ENCODE measurements at places on chromosomes 7 and 10.

GRCh38 chr7:35285799-35286198 lies 31.9 kb upstream of the TBX20 start:
- no peak for DNase-seq

DNA sequence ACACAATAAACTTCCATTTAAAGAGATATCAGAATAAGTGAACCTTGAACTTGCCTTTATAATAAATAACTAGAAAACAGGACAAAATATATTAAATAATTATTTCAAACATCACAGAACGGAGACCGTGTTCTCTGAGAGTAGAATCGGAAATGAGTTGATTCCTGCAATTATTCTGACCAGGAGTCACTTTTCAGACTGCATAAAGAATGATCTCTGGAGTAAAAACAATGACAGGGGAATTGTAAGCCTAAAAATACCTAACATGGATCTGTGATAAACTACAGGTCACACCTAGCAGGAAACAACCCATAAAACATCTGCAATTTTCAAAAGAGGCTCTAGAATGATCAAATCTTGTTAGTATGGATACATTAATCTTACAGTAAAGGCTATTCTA lies 577.5 kb upstream of the SORCS1 start:
- DNase-seq = no peak

DNA sequence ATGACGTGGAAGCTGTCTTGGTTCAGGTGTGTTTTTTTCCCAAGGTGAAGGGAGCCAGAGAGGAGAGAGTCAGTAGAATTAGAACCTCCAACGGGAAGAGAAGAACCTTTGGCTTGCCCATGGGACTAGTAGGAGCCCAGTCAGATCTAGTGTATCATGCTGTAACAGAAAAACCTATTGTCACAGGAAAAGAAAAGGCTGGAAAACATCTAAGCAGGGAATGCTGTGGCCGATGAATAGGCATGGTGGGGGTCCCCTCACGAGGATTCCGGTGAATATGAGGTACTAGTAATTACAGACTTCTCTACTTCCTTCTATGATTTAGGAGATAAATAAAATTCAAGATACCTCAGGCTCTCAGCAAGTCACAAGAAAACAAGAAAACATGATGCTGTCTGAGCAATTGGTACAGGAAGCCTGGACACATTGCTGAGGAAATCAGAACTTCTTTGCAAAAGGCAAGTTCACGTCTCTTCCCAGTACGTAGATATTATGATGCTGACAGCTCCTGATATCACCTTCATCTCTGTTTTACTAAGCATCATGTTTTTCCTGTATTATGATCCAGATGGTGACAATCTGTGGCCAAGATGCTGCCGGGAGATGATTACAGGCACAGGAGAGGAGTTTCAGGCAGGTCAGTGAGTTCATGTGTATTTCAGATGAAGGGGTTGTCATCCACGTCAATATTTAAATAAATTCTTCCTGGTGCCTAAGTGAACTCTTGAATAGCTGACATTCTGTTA lies 54.3 kb upstream of the NPY start:
- DNase-seq = no peak

DNA sequence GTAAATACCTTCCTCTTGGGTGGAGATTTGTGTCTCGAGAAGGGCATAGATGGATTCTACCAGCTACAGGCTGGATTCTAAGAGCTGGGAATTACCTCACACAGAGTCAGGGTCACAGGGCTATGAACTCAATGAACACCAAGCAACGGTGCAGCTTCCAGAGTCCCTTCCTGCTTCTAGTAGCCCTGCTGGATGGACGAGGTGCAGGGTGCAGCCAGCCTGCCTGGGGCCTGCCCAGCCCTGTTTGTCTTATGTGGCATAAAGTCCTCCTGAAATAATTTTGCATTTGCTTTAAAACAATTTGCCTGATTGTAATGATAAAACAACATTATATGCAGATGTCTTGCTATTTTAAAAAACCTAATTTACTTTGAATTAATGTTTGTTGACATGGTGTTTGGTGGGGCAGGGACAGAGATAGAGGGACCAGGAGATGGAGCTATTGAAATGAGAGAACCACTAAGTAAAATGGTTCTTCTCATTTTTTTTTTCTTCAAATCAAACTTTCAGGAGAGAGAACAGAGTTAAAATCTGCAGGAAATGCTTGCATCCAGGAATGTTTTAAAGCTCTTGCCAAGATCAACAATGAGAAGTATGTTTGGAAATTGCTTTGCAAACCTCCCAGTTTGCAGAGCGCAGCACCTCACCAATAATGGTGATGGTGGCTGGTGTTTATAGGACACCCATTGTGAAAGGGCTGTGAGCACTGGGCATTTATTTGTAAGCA lies 305.4 kb upstream of the PODXL start:
- no peak for DNase-seq

GRCh38 chr10:123642697-123643096 lies 23.5 kb upstream of the GPR26 start:
- DNase-seq = no peak

- DNase-seq = no peak
These were observed 57.0 kb upstream of the ARL4A start for GRCh38 chr7:12630513-12630819.

DNA sequence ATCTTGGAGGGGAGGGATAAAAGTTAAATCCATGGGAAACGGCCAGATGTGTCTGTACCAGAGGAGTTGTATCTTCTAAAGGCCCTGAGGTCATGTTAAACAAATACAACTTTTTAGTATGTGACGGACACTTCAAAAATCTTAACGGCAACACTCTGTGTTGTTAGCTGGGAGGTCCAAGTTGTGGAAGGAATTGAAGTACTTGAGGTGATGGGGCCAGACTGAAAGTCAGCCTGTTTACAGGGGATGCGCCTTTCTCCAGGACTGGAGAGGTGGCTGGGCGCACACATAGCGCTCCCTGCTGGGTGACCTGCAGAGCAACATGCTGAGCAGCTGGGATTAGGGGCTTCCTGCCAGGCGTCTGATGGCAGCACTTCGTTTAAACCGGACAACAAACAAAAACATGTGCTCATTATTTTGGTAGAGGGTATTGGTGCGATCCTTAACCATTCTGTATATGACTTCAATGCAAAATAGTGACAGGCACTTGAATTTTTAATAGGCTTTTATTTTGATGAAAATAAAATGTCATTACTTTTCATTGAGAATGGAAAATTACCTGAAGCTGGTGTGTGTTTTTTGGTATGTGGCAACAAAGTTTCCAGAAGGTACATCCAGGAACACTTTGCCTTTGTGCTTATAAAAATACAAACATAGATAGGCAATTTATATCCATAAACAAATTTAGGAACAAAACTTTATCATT lies 198.2 kb downstream of the MLLT10 start:
- peak; percentile 35 for DNase-seq

DNA sequence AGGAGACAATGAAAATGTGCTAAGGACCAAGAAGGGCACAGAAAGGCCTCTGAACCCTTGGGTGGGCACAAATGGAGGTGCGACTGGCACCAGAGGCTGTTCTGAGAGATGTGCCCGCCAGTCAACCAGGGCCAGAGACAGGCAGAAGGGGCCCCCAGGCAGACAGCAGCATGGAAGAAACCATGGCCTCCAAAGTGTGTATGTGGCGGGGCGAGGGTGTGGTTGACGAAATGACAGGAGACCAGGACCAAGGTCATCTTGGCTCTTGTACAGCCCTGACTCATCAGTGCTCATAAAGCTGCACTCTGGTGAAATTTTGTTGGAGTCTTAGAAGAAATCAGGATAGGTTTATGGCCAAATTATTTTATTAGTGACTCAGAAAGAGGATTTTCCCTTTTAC lies 4.0 kb upstream of the MRPS24 start:
- DNase-seq = no peak

DNA sequence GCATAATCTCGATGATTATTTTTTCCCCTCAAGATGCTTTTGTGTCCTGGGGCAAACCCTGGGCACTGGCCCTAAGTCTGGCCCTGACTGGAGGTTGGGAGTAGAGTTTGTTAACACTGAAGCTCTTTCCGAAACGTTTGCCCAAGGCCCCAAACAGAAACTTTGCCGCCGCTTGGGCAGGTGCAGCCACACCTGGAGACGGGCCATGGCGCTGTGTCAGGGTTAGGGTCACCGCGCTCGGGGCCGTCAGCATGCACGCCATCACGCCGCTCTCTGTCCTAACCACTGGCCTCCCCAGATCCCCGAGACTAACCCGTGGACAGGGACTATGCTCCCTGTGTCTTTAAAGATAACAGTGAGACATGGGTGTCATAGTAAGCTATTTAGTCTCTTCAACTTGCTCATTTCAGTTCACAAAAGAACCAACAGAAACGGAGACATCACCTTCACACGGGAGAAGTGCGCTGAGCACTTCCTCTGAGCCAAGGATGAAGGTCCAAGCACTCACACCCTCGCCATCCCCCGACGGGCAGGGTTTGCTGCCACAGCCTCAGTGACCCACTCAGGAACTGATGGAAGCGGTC lies 85.3 kb upstream of the DIP2C start:
- DNase-seq = no peak

DNA sequence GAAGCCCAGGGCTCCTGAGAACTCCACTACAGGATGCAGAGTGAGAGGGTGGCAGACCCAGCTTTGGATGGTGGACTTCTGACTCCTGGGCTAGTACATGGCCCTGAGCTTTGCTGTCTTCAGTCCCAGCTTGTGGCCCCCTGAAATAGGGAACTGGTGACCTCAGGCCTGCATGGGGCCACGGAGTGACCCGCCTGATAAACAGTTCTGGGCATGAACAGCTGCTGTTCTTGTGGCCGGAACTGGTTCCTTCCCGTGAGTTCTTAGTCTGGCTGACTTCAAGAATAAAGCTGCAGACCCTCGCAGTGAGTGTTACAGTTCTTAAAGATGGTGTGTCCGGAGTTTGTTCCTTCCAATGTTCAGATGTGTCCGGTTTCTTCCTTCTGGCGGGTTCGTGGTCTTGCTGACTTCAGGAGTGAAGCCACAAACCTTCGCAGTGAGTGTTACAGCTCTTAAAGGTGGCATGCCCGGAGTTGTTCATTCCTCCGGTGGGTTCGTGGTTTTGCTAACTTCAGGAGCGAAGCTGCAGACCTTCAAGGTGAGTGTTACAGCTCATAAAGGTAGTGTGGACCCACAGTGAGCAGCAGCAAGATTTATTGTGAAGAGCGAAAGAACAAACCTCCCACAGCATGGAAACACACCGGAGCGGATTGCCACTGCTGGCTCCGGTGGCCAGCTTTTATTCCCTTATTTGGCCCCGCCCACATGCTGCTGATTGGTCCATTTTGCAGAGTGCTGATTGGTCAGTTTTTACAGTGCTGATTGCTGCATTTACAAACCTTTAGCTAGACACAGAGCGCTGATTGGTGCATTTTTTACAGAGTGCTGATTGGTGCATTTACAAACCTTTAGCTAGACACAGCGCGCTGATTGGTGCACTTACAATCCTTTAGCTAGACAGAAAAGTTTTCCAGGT lies 268.0 kb downstream of the ZEB1 start:
- DNase-seq = no peak

DNA sequence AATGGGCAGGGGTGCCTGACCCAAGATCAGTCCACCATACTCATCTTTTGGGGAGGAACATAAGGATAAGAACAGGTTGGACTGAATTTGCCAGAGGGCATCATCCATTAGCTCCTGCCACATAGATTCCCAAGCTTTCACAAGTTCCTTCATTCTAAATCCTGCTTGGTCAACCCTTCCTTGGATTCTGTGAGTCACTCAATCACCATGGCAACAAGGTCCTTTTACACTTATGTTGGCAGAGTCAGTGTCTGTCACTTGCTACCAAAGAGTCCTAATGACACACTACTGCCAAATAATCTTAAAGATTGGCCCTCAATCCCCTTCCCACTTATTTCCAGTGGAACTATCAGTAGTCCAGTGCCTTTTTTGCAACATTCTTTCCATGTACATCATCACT lies 5.0 kb upstream of the LGI1 start:
- DNase-seq = no peak

DNA sequence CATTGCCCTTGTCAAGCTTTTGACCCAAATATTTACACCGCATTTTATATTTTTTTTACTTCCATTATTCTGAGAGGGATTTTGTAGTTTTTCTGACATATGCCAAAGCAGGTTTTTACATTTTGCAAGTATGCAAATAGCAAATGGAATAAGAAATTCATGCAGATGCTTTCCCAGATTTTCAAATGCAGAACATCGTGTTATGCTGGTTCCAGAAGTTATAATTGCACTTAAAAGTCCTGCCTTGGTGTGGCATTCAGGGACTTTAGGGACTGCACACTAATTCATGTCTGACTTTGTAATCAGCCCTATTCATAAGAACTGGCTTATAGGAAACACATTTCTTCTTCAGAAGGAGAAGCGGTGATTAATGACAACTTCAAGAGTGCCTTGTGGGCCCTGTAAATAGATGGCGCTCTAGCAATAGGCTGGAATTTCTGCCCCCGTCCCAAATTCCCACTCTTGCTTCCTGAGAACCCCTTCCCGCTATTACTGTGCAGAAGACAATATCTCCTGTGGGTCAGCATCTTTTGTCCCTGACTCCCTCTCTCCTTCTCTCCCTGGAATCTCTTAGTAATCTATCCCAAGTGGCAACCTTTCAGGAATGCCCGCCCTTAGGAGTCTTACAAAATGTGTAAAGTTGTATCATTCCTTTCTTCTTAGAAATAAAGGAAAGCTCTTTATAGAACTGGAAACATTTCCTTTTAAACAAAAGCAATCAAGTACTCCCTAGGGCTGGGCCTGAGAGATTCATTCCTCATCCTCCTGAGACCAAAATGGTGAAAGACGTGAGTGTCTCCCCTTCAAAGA lies 264.0 kb downstream of the INHBA start:
- no peak for DNase-seq

DNA sequence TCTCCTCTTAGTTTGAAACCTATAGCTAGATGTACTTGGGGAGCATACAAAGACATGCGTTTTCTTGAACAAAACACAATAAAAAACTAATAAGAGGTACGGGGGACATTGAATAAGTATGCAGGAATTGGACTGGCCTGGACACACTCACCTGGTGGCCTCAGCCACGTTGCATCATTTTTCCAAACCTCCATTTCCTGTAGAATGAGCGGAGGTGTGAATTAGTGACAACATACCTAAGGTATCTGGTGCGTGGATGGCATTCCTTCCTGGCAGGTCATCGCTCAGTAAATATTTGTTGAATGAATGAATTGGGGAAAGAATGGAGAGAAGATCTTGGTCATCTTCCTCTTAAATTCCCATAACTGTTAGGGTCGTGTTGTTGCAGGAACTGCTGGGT lies 103.2 kb upstream of the CTBP2 start:
- no peak for DNase-seq

DNA sequence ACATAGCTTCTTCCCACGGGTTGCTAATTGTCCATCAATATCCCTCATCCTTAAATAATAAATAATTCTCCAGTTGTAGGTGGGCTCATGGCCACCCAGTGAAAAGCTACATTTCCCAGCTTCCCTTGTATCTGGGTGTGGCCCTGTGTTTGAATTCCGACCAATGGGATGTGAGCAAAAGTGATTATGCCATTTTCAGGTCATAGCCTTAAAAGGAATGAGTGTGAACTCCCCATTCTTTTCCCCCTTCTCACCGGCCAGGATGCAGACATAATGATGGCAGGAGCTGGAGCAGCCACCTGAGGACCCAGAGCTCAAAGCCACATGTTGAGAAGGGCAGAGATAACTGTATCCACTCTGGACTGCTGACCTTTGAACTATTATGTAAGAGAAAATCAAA lies 30.3 kb upstream of the CALU start:
- DNase-seq = no peak

Data from CD4-positive, alpha-beta T cell treated with Interleukin-15 for 4 hours (primary cell).